Dorsolateral prefrontal cortex (tissue), 122 donors: ENCODE measurements at places on chromosomes 5 and 9. TPM values are rescaled to one million over a fixed set of nuclear protein-coding genes. Genes with fewer than 3 reads are reported as not detected.
A peak's percentile ranks its signal among the peaks of the same experiment; 100 is the strongest.

DNA sequence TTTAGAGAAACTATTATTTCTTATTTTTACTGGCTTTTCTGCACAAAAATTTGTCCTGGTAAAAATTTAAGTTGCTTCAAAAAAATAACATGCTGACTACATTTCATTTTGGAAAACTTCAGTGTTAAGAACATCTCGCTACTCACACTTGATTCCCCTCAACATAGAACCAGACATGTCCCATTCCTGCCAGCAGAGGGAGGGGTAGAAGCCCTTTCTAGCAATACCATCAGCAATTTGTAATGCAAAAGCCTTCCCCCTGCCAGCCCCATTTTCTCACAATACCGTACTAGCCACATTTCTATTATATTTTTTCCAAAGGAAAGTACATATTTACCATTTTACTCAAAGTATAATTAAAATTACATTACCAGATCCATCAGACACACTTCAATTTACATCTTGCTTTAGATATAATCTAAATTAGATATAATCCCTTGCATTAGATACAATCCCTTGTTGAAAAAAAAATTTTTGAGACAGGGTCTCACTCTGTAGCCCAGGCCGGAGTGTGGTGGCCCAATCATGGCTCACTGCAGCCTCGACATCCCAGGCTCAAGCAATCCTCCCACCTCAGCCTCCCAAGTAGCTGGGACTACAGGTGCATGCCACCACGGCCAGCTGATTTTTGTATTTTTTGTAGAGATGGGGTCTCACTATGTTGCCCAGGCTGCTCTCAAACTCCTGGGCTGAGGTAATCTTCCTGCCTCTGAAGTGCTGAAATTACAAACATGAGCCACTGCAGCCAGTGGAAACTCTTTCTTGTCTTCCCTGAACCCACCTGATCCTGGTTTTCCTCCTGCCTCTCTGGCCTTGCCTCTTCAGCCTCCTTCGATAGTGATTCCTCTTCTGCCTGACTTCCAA, 39.6 kb upstream of the IDNK start:
- DNase-seq = no peak

Gene SHOC1
- total RNA-seq = not detected

Gene TAF11L6
- not detected for total RNA-seq

- no peak for DNase-seq
These were observed 3.7 kb upstream of the GTF3C5 start for GRCh38 chr9:133027134-133027533.

DNA sequence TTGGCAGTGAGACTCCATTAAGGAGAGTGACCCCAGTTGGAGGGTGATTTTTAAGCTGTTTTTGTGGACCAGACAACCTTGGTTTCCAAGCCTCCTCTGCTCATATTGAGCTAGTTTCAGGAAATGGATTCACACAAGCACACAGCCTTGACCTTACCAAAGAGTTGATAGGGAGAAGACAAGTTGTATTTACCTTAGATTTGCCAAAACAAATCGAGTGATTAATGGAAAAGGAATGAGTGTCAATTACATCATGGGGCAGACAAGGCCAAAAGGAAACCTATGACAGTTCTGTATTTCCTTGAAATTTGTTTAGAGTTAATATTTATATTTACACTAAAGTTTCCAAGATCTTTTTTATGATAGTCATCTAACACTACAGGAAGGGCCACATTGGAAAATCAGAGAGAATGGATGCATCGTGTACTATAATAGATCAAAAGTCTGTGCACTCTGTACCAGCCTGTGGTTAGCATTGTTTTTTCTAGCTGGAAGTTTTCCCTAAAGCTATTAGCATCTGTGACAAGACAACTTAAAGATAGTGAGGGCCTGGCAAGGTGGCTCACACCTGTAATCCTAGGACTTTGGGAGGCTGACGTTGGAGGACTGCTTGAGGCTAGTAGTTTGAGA, 86.0 kb upstream of the FER start:
- DNase-seq = no peak

DNA sequence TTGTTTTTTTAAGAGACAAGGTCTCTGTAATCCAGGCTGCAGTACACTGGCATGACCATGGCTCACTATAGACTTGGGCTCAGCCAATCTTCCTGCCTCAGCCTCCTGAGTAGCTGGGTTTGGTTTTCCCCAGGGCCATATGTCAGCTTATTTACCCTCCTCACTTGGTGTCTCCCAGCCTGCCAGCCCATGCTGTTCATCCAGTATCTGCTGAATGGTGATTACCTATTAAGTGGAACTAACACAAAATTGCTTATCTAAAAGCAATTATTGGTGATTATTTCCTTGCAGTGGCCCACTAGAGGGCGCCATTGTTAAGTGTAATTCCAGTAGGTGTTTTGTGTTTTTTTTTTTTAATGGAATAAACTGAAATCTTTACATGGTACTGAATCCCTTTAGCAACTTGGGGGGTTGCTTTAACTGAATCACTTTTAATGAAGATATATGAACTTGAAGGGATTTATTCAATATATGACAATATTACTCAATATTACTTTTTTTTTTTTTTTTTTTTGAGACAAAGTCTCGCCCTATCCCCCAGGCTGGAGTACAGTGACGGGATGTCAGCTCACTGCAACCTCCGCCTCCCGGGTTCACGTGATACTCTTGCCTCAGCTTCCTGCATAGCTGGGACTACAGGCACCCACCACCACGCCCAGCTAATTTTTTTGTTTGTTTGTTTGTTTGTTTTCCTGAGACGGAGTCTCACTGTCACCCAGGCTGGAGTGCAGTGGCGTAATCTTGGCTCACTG, 13.8 kb downstream of the EXOSC2 start:
- peak; percentile 48 for DNase-seq

DNA sequence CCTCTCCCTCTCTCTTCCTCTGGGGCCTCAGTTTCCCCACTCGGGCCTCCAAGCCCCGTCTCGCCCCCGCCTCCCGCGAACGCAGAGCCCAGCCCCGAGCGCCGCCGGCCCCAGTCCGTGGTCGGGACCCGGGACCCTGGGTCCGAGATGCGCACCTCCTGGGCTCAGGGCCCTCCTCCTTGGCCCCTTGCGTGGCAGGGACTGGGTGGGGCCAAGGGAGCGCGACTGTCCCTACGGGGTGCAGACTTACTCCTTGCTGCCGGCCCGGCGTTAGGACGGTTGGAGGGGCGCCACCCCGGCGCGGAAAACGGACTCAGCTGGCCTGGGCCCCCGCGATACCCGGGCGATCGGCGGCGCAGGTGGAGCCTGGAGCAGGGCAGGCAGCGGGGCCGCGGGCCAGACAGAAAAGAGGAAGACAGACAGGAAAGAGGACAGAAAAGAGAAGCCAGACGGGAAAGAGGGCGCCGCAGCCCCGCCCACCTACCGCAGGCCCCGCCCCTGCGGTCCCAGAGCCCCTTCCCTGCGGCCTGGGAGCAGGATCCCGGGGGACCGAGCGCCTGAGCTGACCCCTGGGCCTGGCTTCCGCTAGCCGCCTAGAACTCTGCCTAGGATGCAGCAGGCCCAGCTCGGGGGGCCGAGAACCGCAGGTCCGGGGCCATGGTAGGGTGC, at the start of gene GBGT1:
GBGT1 (minus strand) TSS at position 411 of the 669 bp plus-strand sequence. CDS start 1,502 bp downstream, outside the sequence.
- peak; percentile 52 for DNase-seq

DNA sequence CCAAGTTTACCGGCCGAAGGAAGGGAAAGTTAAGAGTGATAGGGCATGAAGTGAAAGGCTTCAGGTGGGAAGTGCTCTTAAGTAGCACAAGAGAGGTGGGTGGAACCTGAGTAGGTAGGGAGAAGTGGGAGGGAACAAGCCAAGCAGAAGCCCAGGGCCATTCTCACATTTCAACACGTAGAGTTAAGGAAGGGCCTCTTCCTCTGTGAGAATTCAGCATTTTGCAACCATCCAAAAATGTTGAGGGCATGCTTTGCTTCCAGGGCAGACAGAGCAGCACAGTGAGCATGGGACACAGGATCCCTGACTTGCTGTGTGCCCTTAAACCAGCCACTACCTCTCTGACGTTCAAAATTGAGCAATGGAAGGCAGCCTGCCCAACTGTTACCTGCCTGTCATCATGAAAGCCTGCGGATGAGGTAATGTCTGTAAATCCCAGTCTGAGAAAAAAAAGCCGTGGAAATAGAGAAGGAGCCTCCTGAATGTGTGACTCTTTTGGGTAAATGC, 3.3 kb downstream of the CYFIP2 start:
- no peak for DNase-seq
